ENCODE measurements at places on chromosomes 4 and X.

- no peak for DNase-seq
Measured at GRCh38 chr4:12844141-12844540, 640.0 kb downstream of the RAB28 start.

DNA sequence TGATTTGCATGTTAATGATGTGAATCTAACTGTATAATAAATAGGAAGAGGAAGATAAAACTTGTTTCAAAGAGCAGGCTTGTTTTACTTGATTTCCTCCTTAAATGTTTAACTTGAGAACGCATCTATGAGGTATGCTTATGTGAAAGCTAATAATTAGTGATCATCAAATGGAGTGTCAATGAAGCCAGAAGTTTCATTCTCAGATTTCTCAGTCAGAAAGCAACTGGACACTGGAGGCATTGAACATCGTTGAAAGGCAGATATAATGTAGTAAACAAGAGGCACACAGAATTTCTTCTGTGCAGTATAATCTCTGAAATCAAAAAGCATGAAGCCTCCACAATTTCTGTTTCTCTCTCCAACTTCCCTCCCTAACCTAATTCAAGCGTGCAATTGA is 672.9 kb downstream of the ADGRL3 start:
- DNase-seq, result no peak

GRCh38 chr4:150354214-150354796 is 227.6 kb upstream of the MAB21L2 start:
- no peak for DNase-seq

- DNase-seq, result peak; percentile 16
Measured at GRCh38 chr4:85370400-85371032, 104.4 kb upstream of the ARHGAP24 start.

- DNase-seq, result no peak
Measured at GRCh38 chr4:120850018-120850599, 72.4 kb downstream of the PRDM5 start.

DNA sequence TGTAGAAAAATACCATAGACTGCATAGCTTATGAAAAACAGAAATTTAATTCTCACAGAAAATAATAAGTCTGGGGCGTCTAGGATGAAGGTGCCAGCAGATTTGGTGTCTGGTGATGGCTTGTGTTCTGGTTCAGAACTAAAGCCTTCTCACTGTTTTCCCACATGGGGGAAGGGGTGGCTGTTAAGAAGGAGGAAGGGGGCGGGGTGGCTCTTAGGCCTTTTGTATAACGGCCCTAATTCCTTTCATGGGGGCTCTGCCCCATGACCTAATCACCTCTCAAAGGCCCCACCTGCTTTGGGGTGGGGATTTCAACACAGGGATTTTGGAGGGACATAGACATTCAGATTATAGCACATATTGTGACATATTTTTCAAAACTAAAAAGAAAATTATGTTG is 173.2 kb upstream of the TECRL start:
- DNase-seq, result no peak

DNA sequence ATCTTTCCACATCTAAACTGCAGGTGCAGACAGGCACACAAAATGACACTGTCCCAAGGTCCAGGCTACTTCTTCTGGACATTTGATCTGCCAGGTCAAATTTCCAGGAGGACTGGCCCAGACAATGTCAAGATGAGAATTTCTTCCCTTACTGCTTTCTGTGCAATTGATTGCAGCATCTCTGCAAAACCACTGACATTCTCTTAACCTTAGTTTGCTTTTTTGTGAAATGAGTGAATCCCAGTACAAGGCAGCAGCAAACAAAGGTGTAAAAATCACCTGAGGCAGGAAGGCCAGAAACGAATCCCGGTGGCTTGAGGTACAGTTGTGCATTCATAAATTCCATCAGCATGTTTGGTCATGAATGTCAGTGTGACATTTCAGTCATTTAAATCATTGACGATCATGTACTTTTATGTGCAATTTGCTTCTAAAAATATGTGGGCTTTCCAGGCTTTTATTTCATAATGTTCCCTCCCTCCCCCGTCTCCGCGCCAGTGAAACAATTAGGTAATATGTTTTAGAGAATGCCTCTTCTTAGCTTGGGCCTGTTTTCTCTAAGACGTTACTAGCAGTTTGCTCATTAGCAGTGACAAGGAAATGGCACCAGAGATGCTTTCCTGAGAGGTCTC is 39.1 kb downstream of the NHS start:
- DNase-seq, result no peak

GRCh38 chr4:8403173-8403753 is 37.3 kb downstream of the ACOX3 start:
- DNase-seq, result peak; percentile 26

DNA sequence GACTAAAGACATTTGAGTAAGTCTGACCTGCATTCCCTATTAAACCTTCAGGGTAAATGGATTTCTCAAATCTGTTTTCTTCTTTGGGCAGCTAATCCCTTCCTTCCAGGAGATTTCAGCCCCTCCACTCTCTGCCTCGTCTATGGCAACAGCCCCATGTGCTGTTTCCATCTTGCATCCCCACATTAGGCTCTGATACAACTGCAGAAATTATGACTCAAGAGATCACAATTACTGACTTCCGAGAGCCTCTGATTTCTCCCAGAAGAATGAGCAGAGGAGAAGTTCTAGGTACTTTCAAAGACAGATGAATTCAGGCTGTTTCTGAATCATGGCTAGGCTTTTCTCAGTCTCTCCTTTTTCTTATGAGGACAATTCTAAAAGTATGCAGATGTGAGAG is 38.7 kb downstream of the RAI2 start:
- no peak for DNase-seq

DNA sequence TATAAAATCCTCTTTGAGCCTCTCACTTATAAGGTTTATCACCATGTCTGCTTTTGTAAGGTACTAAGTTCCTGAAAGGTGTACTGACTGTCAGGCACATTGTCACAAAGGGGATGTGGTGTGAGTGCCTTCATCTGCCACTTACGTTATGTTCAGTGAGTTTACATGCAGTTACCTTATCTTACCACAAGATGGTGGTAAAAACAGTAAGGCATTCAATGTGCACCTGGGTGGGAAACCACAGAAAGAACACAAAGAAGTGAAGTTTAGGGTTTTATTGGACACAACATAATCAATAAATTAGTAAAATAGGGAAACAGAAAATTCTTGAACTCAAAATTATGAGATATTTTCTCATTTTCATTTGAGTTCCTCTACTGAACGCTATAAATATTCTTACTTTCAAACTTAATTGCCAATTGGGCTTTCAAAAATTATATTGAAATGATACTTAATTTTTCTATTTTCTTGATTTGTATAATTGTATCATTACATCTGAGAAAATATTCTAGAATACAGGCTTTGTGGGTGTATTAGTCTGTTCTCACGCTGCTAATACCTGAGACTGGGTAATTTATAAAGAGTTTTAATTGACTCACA is 650.8 kb downstream of the PCDH7 start:
- no peak for DNase-seq

Measured in T-helper 2 cell (primary cell).